LNCaP clone FGC (cell line): ENCODE measurements at places on chromosomes 5 and 9.

DNA sequence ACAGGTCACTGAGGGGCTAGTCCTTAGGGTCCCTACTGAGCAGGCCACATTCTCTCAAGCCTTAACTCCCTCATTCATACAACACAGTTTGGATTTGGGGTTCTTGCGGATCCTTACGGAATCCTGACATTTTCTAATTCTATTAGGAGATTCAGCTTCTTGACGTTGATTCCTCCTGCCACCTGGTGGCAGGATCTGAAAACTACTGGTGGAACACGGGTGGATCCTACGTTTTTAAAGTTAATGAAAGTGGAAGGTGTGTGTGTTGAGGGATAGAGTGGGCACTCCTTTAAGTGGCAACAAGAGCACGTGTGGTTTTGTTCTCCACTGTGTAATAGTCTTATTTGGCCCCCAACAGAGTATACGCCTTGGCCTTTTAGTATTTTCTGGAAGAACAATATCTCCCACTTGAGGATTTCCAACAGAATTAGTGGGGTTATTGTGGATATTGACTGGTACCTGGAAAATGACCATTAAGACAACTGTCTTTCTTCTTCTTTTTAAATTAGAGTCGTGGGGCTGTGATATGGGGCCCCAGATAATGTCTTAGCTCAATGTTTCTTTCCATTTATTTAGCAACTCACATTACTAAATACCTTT is 25.2 kb downstream of the SLC28A3 start:
- DNase-seq = peak; percentile 30

DNA sequence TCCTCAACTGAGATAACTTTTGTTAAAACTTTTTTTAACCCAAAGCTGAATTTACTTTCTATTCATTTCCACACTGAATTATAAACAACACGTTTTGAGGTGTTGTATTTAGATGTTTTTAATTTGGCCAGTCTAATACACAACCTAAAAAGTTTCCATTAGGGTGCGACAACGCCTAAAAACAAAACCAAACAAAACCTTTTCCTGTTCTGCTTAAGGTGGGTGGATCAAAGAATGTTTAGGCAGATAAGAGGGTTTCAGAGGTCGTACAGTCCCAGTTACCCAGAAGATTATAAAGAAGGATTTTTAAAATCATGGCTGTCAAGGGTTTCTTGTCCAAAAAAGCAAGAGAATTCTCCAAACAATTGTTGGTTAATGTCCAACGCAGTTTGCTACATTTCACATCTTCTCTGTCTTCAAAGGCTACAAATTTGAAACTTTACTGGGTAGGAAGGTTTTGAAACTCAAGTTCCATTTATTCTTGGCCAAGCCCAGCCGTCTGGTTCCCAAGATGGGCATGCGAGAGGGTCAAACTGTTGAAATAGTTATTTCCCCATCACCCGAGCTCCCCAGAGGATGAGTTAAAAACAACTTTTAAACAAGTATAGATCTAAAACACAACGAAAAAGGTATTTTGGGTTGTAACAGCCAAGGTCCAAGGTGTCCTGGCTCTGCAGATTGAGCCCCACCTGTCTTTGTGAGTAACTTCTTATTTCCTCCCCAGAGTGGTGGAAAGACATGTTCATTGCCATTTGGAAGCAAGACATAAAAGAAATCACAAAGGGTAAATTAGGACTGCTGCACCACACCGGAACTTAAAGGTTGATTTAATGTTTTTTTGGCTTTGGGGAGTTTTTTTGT is 122.8 kb upstream of the MAP3K1 start:
- DNase-seq = no peak

DNA sequence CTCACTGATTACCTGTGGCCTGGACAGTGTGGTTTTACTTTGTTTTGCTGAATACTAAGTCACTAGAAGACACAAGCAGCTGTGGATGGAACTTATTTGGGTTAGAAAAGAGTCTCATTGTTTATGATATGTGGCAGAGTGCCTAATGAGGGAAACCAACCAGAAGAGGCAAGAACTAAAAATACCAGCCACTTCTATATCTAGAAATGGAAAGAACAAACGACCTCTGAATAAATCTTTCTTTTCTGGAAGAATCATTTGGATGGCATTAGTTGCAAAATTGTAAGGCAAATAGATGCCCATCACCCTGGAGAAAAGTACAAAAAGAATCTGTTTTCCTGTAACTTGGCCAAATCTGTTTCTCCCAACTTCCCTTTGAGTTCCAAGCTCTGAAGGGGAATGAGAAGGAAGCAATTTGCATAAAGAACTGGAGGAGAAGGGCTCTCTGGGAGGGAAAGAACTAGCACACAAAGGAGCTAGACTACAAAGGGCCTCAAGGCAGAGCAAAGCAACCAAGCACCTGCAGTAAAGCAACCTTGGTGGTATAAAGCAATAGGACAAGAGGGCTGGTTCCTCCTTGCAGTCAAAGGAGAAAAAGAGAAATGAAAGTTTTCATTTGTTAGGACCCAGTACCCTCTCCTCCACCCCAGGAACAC is 455.4 kb downstream of the CAAP1 start:
- DNase-seq = no peak

DNA sequence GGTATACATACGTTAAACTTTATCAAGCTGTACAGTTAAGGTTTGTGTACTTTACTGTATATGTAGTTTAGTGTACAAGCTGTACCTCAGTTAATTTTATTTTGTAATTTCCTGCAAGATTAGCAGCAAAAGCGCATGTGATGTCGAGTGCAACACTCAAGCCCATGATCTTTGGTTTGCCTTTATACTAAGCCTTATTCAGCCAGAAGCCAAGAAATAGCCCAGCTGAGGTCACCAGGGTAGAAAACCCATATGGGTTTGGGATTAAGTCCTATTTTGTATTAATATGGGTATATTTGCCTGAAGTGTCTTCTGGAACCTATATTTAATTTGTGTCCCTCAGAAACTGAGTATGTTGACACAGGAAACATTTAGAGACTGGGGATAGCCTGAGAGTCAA is 59.3 kb downstream of the ZFAND5 start:
- no peak for DNase-seq

- no peak for DNase-seq
These were observed 2329.5 kb downstream of the MAT2B start for GRCh38 chr5:165834891-165835290.

DNA sequence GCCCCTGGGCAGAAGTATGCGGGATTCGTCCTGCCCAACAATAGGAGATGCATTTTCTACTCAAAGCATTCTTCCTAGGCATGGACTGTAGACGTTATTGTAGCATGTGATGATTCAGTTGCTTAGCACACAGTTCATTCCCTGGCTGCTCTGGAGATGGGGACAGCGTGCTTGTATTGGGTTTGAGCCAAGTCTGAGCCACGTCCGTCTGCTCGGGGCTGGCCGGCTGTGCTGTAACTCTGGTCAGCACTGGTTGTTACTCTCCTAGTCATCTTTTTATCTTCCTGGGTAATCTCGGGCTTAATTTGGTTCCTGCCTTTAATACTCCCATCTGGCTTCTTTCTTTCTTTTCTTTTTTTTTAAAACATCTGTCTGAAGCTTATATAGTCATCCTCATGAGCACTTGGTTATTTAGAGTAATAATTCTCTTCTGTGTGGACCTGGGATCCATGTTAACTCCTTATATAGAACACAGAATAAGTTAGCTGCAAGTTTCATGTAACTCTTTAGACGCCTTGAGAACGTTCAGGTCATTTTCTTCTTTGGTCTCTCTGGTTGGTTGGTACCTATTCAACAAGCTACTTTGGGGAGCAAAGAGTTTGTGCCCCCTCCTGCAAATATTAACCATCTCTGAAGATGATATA is 118.8 kb upstream of the RPS23 start:
- DNase-seq = peak; percentile 13

DNA sequence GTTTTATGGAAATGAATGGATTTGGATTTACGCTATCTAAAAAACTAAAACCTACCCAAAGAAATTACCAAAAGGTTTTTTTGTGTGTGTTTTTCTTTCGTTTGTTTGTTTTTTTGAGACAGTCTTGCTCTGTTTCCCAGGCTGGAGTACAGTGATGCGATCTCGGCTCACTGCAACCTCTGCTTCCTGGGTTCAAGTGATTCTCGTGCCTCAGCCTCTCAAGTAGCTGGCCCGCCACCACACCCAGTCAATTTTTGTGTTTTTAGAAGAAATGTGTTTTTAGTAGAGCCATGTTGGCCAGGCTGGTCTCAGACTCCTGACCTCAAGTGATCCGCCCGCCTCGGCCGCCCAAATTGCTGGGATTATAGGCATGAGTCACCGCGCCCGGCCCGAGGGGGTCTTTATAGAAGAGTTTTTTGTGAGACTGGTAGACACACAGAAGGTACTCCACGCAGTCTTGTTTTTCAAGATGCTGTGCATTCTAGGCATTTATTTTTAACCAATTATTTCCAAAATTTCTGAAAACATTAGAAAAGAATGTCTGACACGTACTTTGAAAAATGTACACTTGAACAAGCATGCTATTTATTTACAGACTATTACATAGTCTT is 75.7 kb downstream of the NR6A1 start:
- no peak for DNase-seq

DNA sequence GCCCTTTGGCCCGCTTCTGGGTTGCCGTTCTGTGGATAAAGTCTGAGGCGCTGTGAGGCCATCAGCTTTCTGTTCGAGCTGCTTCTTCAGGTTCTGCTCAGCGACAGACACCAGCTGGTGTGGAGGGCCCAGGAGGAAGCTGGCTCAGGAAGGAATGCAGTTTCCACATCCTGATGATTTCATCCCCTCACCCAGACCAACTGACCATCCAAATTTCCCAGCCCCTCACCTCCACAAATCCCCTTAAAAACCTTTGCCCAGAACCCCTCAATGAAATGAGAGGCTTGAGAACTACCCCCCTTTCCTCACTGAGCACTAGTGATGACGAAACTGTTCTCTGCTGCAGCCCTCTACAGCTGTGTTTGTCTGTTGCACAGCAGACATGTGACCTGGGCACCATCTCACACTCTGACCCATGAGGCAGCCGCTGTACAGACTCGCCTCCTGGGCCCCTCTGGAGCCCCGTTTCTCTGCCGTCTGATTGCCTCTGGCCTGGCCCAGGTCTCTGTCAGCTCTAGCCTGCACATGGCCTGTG is 45.4 kb downstream of the SPATA31C2 start:
- DNase-seq = no peak

- DNase-seq = no peak
These were observed 60.6 kb downstream of the IPO11 start for GRCh38 chr5:62473209-62473608.

GRCh38 chr5:34570721-34571676 is 85.1 kb upstream of the RAI14 start:
- no peak for DNase-seq

- no peak for DNase-seq
These were observed 447.4 kb upstream of the WWC1 start for GRCh38 chr5:167843881-167844572.

DNA sequence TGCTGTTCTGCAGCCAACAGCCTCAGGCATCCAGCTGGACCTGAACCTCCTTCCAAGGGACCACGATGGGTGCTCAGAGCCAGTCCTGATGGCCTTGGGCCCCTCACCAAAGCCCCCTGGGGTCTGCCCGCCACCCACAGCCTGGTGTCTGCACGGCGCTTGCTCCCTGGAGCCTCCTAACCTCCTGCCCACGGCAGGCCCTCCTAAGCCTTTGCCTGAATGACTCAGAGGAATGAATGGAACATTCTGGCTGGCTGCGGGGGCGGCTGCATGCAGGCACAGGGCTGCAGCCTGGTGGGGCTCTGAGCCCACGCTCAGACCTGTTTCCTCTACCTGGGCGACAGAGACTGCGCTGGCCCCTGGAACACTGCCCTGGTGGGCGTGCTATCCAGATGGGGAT is 6.9 kb downstream of the SOHLH1 start:
- DNase-seq = no peak

DNA sequence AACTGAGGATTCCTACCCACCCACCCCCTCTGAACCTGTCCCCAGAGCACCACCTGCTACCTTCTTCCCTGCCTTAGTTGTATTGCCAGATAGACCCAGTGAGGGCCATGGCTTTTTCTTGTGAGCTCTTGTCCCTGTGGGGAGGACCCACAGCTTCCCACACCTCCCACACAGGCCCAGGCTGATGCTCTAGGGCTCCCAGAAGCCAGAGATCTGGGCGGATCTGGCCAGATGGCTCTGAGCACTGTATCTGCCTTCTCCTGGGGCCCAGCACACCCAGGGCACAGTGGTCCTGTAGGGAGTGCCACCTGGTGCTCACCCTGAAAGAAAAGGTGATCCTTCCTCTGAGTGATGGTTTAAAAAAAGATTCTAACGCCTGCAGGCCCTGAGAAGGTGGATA is 131.7 kb downstream of the DAB2IP start:
- no peak for DNase-seq

- no peak for DNase-seq
These were observed 4.4 kb upstream of the GNG10 start for GRCh38 chr9:111657051-111657450.

GRCh38 chr5:56314529-56314928 is 81.4 kb upstream of the ANKRD55 start:
- DNase-seq = no peak

- DNase-seq = no peak
These were observed 45.2 kb downstream of the ABLIM3 start for GRCh38 chr5:149186506-149186905.

- peak; percentile 46 for DNase-seq
These were observed 29.3 kb downstream of the PRRC2B start for GRCh38 chr9:131423171-131423581.

GRCh38 chr5:139393497-139394122 is 1.3 kb downstream of the PROB1 start:
- DNase-seq = no peak

- no peak for DNase-seq
These were observed 23.8 kb upstream of the NPM1 start for GRCh38 chr5:171363846-171364245.

- peak; percentile 50 for DNase-seq
These were observed 6.8 kb downstream of the SNX30 start for GRCh38 chr9:112757282-112757883.

- DNase-seq = peak; percentile 35
These were observed 54.9 kb downstream of the WDR41 start for GRCh38 chr5:77437194-77437593.

GRCh38 chr5:136703036-136703435 is 337.7 kb upstream of the TRPC7 start:
- no peak for DNase-seq

- no peak for DNase-seq
These were observed 30.2 kb downstream of the CAPSL start for GRCh38 chr5:35908228-35908627.

GRCh38 chr9:87305151-87305550 is 192.5 kb upstream of the DAPK1 start:
- no peak for DNase-seq

GRCh38 chr9:136609160-136609475 is 53.6 kb upstream of the EGFL7 start:
- DNase-seq = no peak

DNA sequence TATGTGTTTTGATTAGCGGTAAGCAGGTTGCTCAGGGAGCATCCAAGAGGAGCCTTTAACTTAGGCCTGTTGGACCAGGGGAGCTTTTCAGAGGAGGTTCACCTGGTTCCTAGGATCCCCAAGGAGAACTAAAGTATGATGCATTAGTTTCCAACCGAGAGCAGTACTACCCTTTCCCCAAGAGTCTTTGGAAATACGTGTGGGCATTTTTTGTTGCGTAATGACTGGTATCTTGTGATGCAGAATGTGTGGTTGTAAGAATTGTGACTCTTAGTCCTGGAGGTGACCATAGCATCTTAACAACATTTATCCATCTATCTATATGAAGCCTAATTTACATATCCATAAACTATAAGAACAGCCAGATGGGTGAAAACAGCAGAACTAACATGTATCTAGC is 11.0 kb downstream of the CFAP95 start:
- DNase-seq = no peak

GRCh38 chr5:78984439-78985115 is 533 bp downstream of the ARSB start:
- DNase-seq = peak; percentile 31

- DNase-seq = no peak
These were observed 95.5 kb downstream of the F2RL2 start for GRCh38 chr5:76527685-76528161.

- no peak for DNase-seq
These were observed 100.7 kb downstream of the CACNA1B start for GRCh38 chr9:137978262-137978714.
